A549 treated with DMSO at 1 μM for 4 hours (cell line): ENCODE measurements at places on chromosomes 12 and 14. TPM values are rescaled to one million over a fixed set of nuclear protein-coding genes. Genes with fewer than 3 reads are reported as not detected.

Gene MYO1A
- total RNA-seq: 0.12 to 0.42 TPM (median 0.22 TPM) in 5 replicates

Gene TAS2R7
- not detected in 5 replicates for total RNA-seq

Gene CLEC6A
- total RNA-seq: not detected in 5 replicates

Gene CCDC177
- total RNA-seq: 0.02 TPM in 1 of 5 replicates, not detected in the others

Gene SRSF9
- 174 to 227 TPM (median 219 TPM) in 5 replicates for total RNA-seq

Gene PGF
- 2.3 to 3.9 TPM (median 3.5 TPM) in 5 replicates for total RNA-seq

Gene ZFYVE1
- total RNA-seq: 9.3 to 11.2 TPM (median 11.0 TPM) in 5 replicates

Gene ACOT4
- 1.4 to 2.2 TPM (median 2.1 TPM) in 5 replicates for total RNA-seq

Gene LMNTD1
- not detected in 5 replicates for total RNA-seq

Gene ACSM4
- total RNA-seq: not detected in 5 replicates

Gene PLEKHD1
- 0.02 to 0.07 TPM (median 0.04 TPM) in 4 of 5 replicates, not detected in the other for total RNA-seq

Gene TRHDE
- total RNA-seq: 0.09 to 0.34 TPM (median 0.18 TPM) in 5 replicates

Gene PLEK2
- 24.3 to 36.3 TPM (median 27.0 TPM) in 5 replicates for total RNA-seq

Gene STX2
- total RNA-seq: 17.6 to 24.6 TPM (median 23.4 TPM) in 5 replicates

Gene TCL1B
- not detected in 5 replicates for total RNA-seq
